ENCODE measurements at places on chromosomes 6 and 20. TPM values are rescaled to one million over a fixed set of nuclear protein-coding genes. Genes with fewer than 3 reads are reported as not detected.

APCDD1L gene
- total RNA-seq, result not detected

ZNF318 gene
- 9.7 TPM for total RNA-seq

MARCKS gene
- 0.30 TPM for total RNA-seq

LINC00237 gene
- total RNA-seq, result 0.35 TPM

NDUFAF4 gene
- total RNA-seq, result 27.3 TPM

OVOL2 gene
- not detected for total RNA-seq

OR2H2 gene
- not detected for total RNA-seq

TAAR9 gene
- total RNA-seq, result not detected

BPIFB4 gene
- not detected for total RNA-seq

WFDC12 gene
- not detected for total RNA-seq

TTK gene
- 36.7 TPM for total RNA-seq

DBNDD2 gene
- 9.7 TPM for total RNA-seq

SYCP2L gene
- total RNA-seq, result 0.64 TPM

KCNK17 gene
- not detected for total RNA-seq

FOXQ1 gene
- total RNA-seq, result not detected

DCDC2 gene
- not detected for total RNA-seq

RBPJL gene
- not detected for total RNA-seq

Data from activated CD8-positive, alpha-beta memory T cell treated with anti-CD3 and anti-CD28 coated beads, Interleukin-2, amount 10 ng/mL, durations not matched to agents 7 days and 5 days (primary cell).